ENCODE measurements at places on chromosomes 7 and 10. TPM values are rescaled to one million over a fixed set of nuclear protein-coding genes. Genes with fewer than 3 reads are reported as not detected.

SORCS3 gene
- total RNA-seq = not detected

CYP26A1 gene
- total RNA-seq = 0.40 TPM

AKR1C3 gene
- total RNA-seq = 144 TPM

LRRC18 gene
- total RNA-seq = not detected

MAGI2 gene
- total RNA-seq = 7.2 TPM

GDF10 gene
- total RNA-seq = not detected
